ENCODE measurements at places on chromosomes 1 and 21.

DNA sequence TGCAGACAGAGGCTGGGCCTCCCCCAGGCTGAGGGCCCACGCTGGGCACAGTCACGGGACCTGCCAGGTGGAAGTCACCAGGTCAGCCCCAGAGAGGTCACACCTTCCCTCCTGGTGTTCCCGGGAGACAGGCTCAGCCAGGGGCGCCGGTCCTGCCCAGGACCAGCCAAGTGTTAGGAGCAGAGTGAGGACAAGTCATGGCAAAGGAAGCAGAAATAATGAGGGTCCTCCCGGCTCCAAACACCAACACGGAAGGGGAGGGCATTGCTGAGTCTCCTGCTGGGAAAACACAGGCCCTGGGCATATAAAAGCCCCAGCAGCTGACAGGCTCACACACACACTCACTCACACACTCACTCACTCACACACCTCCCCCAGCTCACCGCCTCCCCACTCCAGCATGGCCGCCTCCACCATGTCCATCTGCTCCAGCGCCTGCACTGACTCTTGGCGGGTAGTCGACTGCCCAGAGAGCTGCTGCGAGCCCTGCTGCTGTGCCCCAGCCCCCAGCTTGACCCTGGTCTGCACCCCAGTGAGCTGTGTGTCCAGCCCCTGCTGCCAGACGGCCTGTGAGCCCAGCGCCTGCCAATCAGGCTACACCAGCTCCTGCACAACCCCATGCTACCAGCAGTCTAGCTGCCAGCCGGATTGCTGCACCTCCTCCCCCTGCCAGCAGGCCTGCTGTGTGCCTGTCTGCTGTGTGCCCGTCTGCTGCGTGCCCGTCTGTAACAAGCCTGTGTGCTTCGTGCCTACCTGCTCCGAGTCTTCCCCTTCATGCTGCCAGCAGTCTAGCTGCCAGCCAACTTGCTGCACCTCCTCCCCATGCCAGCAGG lies at the start of gene KRTAP10-10:
KRTAP10-10 (plus strand) TSS at position 339 of the 833 bp plus-strand sequence; CDS start at position 401, 62 bp downstream.
- DNase-seq, result no peak

DNA sequence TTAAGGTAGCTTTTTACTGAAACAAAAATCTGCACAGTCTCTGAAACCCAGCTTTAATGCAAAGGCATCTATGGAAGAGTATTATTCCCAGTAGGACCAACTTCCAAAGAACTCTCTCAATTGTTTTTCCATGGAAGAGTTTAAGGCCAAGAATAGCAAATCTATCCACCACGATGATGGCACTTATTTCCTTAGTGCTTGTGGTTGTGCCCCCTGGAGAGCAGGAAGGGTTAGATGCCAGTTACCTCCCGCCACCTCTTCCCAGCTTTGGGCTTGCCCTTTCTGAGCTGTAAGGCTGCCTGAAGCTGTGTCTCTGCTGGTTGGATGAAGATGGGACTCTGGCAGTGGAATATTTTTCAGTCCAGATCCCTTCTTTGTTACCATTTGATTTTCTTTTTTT lies 4.8 kb upstream of the ATP1A1 start:
- DNase-seq, result no peak

DNA sequence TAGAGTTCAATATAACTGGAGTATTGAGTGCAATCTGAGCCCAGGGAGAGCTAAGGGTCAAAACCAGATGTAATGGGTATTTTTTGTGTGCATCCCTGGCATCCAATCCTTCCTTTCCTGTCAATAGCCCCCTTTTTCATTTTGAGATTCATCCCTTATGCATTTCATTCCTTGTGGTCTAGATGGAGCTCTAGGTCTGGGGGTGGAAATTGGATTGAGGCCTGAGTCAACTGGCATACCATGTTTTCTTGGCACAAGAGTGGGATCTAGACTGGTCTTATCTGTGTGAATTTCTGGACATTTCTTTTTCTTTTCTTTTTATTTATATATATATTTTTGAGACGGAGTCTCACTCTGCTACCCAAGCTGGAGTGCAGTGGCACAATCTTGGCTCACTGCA lies 67.3 kb upstream of the RAB3GAP2 start:
- no peak for DNase-seq

DNA sequence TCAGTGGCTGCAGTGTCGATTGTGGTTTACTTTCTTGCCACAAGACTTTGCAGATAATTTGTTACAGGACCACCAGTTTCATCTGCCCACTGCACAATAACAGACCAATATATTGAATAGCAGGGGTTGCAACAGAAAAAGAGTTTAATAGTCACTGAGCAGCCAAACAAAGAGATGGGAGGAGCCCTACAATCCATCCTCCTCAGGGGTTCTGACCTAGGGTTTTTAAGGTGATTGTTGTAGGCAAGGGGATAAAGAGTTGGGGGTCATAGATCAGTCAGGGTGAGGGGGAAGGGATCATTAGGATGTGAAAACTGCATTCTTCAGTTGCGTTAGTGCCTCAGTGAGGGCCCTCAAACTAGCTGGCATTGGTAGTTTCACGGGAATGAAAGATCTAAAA lies 110.7 kb upstream of the OLFM3 start:
- no peak for DNase-seq

DNA sequence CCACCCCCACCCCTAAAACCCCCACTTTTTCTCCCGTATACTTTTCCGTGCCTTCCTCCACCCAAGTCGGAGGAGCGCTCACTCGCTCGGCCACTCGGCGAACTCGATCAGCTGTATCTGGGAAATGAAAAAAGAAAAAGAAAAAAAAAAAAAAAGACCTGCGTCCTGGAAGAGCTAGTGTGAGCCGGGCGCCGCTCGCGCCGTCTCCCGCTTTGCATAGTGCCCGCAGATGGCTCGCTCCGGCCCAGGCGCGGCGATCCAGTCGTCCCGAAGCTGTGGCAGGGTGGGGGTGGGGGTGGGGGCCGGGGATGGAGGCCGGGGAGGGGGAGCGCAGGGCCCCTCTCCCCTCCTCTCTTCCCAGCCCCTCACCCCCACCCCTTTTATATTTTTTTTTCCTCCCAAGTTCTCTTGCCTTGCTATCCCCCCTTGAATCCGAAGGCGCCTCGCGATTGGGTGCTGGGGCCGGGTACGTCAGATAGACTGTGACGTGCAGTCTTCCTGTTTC lies 299 bp upstream of the PROX1 start:
- DNase-seq, result no peak

- DNase-seq, result no peak
These were observed 27.8 kb downstream of the WNT2B start for GRCh38 chr1:112536561-112536960.

DNA sequence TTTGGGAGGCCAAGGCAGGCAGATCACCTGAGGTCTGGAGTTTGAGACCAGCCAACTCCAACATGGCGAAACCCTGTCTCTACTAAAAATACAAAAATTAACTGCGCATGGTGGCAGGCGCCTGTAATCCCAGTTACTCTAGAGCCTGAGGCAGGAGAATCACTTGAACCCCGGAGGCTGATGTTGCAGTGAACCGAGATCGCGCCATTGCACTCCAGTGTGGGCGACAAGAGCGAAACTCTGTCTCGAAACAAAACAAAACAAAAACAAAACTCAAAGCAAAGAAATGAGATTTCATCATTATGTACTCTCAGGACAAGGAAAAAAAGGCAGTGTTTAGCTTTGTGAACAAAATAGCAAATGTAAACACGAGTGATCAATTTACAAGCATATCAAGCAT lies 61.0 kb downstream of the LAMC2 start:
- no peak for DNase-seq

DNA sequence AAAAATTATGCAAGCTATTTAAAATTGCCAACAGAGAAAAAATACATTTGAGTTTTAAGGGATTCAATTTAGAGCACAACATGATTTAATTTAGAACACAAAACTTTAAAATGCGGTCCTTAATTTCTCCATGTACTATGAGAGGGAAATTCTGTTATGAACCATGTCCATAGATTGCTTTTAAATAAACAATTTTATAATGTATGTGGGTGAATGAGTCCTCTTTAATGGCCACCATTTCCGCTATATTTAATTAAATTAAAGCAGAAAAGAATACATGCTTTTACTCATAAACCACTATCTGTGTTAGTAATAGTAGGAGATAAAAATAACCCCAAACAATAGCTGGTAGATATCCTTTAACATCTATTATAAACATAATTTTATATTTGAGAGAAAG lies 914.6 kb downstream of the LTN1 start:
- DNase-seq, result no peak

GRCh38 chr1:241090798-241091197 lies 266.2 kb downstream of the RGS7 start:
- no peak for DNase-seq

DNA sequence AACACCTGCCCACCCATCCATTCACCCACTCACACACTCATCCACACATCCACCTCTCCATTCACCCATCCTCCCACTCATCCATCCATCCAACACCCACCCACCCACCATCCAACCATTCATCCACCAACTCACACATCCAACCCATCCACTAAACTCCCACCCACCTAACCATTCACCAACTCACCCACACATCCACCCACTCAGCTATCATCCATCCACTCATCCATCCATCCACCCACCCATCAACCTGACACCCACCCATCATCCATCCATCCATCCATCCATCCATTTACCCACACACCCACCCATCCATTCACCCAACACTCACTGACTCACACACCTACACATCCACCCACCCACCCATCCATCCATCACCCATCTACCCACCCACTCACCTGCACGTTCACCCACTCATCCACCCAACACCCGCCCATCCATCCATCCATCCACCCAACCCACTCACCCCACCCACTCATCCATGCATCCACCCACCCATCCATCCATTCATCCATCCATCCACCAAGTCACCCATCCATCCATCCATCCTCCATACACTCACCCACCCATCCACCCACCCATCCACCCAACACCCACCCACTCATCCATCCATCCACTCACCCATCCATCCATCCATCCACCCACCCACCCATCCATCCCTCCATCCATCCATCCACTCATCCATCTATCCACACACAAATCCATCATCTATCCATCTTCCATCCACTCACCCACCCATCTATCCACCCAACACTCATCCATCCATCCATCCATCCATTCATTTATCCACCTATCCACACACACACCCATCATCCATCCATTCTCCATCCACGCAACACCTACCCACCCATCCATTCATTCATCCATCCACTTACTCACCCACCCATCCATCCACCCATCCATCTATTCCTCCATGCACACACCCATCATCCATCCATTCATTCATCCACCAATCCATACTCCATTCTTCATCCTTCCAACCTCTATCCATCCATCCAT lies 17.4 kb upstream of the PRDM16 start:
- DNase-seq, result no peak

DNA sequence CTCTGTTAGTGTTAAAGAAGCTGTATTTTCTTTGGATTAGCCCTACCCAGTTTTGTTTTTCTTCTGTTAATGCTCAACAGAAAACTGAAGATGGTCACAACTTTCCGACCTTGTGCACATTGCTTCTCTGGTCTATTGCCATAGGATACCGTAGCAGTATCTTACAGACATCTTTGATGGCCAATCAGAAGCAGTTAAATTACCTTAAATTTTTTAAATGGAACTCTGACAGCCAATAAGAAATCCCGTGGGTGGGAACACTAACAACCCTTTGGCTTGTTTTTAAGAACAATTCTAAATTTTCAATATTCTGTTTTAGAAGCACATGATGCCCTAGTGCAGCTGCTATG lies 17.2 kb downstream of the NFYC start:
- peak; percentile 71 for DNase-seq

- DNase-seq, result peak; percentile 66
These were observed 100.1 kb upstream of the JUN start for GRCh38 chr1:58883888-58884482.

- no peak for DNase-seq
These were observed 779 bp upstream of the SVBP start for GRCh38 chr1:42817976-42818375.

- DNase-seq, result no peak
These were observed 647.5 kb upstream of the CHRM3 start for GRCh38 chr1:238738892-238739291.

DNA sequence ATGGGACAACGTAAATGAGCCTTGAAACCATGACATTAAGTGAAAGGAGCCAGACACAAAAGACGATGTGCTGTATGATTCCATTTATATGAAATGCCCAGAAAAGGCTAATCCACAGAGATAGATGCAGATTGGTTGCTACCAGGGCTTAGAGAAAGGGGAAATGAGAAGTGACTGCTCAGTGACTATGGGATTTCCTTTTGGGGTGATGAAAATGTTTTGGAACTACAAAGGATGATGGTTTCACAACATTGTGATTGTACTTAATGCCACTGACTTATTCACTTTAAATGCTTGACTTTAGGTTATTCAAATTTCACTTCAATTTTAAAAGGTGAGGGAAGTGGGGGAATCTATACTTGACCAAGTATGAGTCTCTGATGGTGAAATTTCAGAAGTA lies 414.3 kb downstream of the SETD4 start:
- DNase-seq, result no peak

- no peak for DNase-seq
These were observed 426.1 kb downstream of the PTPRC start for GRCh38 chr1:199064971-199065370.

GRCh38 chr1:165912638-165913037 lies 85.2 kb downstream of the UCK2 start:
- DNase-seq, result no peak

DNA sequence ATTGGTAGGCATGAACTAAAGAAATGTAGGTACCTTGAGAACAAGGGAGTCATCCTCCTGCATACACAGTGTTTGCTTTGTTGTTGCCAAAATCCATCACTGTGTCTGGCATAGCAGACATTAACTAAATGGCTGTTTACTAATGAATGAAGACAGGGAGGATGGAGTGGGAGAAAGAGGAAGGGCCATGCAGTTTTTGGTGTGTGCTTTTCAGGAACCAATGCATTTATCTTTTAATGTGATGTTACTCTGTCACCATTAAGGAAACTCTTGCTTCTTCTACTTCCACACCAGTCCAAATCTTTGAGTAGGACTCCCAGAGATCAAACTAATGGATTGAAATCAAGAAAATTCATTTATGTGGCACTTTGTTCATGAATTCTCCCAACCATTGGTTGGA lies 55.6 kb upstream of the DUSP10 start:
- DNase-seq, result no peak

- no peak for DNase-seq
These were observed 70.4 kb upstream of the IPO9 start for GRCh38 chr1:201758499-201759050.

- DNase-seq, result no peak
These were observed 59.3 kb upstream of the FBXO28 start for GRCh38 chr1:224054611-224055010.
